Diencephalon (tissue), 1 donor: ENCODE measurements at places on chromosomes 2 and 18. TPM values are rescaled to one million over a fixed set of nuclear protein-coding genes. Genes with fewer than 3 reads are reported as not detected.

The NR4A2 gene
- total RNA-seq, result 2.5 TPM

The POTEI gene
- 1.2 TPM for total RNA-seq

The FBXO15 gene
- 7.2 TPM for total RNA-seq

The EFR3B gene
- 72.9 TPM for total RNA-seq

The ANKRD30BL gene
- total RNA-seq, result 21.7 TPM

The COL3A1 gene
- 109 TPM for total RNA-seq

The TRIM43 gene
- total RNA-seq, result not detected

The CLHC1 gene
- 27.5 TPM for total RNA-seq

The PUM2 gene
- 116 TPM for total RNA-seq

The TUBA3E gene
- total RNA-seq, result not detected

The SATB2 gene
- total RNA-seq, result 20.8 TPM

The LGALSL gene
- total RNA-seq, result 48.9 TPM

The KIAA2012 gene
- total RNA-seq, result 2.5 TPM

The UGT1A3 gene
- total RNA-seq, result not detected

The AOX1 gene
- 2.1 TPM for total RNA-seq

The RUFY4 gene
- total RNA-seq, result 0.23 TPM

The TFCP2L1 gene
- 0.69 TPM for total RNA-seq
